ENCODE measurements at places on chromosomes 3 and 15.

DNA sequence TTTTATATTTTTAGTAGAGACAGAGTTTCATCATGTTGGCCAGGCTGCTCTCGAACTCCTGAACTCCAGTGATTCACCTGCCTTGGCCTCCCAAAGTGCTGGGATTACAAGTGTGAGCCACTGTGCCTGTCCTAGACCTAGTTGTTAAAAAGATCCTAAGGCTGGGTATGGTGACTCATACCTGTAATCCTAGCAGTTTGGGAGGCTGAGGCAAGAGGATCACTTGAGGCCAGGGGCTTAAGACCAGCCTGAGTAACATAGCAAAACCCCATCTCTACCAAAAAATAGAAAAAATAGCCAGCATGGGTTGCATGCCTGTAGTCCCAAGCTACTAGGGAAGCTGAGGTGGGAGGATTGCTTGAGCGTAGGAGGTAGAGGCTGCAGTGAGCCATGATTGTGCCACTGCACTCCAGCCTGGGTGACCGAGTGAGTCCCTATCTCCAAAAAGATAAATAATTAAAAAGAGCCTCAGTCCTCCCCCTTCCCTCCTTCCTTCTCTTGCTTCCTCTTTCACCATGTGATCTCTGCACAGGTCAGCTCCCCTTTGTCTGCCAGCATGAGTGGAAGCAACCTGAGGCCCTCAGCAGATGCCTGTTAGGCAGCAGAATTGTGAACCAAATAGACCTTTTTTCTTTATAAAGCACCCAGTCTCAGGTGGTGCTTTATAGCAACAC, 9.8 kb upstream of the FNDC3B start:
- DNase-seq, result no peak

DNA sequence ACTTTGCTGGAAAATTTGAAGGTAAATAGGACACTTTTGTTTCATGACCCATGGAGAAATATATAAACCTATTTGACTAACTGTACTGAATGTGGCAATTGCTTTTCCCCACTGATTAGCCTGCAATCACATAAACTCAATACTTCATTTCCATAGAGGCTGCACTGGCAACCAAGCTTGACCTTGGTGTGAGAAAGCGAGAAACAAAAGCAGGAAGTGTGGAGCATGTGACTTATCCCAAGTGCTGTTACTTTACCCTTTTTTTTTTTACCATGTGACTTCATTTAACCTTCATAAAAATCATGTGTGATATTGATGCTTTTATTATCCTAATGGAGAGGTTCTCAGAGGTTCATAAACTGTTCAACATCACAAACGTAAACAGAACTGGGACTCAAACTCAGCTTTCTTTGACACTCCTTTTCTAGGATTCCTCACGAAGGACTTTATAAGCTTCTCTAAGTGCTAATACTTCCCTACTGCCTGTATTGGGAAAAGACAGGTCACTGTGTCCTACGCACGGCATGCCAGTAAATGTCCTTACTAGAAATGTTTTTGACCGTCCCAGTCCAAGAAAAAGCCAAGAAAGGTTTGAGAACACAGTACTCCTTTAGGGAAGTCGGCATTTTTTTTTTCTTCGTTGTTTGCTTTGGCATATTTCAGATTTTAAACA, 34.9 kb upstream of the ZNF385D start:
- no peak for DNase-seq

GRCh38 chr3:10597733-10598132, 92.3 kb upstream of the ATP2B2 start:
- no peak for DNase-seq

DNA sequence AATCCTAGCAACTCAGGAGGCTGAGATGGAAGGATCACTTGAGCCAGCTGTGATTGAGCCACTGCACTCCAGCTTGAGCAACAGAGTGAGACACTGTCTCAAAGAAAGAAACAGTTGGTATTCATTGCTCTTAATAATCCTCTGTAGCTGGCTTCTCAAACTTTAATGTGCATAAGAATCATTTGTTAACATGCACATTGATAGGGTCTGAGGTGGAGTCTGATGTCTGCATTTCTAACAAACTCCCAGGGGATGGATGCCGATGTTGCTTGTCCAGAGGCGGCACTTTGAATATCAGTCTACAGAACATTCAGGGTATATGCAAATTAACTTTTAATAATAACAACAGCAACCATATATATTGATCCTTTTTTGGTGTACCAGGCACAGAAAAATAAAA, 39.9 kb downstream of the NKIRAS1 start:
- DNase-seq, result no peak

DNA sequence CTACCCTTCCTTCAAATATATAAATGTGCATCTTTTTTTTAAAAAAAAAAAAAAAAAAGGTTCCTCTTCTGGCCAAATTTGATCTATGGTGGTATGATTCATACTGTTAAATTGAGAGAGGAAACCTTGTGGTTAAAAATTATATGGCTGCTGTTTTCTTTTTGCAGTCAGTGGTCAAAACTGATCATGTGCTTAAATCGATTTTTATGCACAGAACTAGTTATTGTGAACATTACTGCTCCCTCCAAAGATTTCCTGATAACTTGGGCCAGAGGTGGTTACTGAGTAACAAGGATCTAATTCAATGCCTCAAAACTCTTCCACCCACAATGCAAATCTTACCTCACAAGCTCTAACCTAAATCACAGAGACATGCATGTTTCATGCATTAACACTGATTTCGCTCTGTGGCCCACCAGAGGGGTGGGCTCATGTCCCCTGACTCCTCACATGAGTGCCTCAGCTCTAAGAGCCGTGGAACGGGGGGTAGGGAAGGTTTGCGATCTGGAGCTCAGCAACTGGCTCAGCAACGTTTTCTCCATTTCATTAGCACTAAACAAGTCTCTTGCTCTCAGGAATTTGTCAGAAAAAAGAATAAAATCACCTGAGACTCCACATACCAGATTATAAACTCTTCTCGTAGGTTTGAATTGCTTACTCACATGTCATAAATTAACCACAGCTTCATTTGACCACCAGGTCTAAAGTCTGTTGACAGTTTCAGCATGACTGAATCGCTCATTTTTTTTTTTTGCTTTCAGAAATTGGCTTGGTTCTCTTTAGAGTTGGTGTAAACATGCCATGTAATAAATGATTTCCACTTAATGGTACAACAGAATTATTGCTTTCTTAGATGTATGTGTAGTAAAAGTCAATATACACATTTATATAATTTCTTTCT, 280.4 kb downstream of the CD47 start:
- DNase-seq, result no peak

DNA sequence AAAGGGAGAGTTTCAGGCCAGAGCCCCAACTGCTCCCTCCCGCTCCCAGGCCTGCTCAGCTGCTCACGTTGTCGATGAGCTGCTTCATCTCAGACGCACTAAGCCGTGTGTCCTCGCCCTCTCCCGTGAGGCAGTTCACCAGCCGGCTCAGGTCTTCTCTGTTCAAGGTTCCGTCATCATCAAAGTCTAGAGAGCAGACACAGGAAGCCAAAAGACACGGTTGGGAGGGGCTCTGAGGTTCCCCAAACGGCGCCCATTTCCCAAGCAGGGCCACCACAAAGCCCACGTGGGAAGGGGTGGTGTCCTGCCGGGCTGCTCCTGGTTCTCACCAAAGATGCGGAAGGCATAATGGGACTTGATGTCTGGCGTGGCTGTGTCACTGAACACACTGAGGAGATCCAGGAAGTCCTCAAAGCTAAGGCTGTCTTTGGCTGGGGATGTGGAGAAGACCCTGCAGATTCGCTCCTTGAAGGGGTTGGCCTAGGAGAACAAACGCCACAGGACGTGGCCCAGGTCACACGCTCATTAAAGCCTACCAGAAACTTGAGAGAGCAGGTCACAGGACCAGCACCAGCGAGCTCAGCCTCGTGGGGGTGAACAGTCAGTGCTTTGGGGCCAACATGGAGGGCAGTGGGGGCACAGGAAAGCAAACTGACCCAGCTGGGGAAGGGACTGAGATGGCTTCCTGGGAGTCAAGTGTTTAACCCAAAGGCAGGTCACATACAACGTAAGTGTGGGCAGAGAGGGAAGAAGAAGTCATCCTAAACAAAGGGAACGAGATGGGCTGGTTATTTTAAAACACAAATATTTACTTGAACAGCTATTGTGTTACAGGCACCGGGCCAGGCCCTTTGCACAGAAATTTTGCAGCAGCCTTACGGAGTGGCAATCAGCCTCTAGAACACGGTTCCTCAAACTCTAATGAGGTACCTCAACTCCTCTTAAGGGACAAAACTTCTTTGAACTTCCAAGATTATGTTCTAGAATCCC, 2.4 kb downstream of the CIB1 start:
- DNase-seq, result peak; percentile 74

GRCh38 chr3:9100513-9100894, 137.2 kb upstream of the RAD18 start:
- DNase-seq, result no peak

DNA sequence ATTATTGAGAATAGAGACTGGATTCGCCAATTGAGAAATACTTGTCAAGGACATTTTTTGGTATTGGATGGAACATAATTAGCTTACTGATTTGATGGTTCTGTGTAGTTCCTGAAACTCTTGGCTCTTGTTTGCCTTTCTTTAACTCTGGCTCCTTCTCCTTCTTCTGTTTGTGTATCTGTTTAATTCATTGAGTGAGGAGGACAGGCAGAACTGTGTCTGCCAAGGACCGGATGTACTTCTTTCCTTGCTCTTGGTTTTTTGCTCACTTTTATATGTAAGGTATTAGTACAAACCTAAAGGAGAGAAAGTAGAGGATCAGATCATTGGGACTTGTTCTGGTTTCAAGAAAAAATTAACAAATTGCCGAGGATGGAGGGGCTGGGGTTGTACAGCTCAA, 48.9 kb downstream of the TCF12 start:
- DNase-seq, result no peak

DNA sequence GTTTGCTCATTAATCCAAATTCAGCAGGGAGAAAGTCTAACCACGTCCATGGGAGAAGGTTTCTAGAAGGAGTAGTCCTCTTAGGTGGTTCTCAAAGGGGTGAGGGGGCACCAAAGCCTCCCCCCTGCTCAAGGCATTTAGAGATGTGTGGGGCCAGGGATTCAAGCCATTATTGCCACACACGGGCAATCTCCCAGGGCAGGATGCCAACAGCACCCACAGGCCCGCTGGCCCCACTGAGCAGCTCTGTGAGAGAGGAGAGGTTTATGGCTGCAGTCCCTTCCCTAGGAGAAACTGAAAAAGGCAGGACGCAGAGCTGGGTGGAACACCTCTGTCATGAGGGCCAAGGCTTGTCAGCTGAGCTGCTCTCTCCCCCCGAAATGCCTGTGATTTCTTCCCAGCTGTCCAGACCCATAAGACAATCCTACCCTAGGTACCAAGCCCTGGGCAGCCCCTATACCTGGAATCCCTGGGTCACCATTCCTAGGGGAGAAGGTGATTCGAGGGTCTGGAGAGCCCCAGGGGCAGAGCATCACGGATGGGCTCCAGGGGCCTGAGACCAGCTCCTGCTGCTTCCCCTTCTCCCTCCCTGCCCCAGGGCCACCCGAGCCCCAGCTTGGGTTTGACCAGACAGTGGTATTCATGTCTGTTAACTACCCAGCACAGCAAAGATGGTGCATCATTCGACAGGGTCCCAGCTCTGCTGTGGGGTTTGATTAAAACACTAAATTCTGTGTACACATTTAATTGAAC, 39.0 kb downstream of the WHAMM start:
- no peak for DNase-seq

- no peak for DNase-seq
Measured at GRCh38 chr3:148599481-148599880, 98.2 kb upstream of the AGTR1 start.

DNA sequence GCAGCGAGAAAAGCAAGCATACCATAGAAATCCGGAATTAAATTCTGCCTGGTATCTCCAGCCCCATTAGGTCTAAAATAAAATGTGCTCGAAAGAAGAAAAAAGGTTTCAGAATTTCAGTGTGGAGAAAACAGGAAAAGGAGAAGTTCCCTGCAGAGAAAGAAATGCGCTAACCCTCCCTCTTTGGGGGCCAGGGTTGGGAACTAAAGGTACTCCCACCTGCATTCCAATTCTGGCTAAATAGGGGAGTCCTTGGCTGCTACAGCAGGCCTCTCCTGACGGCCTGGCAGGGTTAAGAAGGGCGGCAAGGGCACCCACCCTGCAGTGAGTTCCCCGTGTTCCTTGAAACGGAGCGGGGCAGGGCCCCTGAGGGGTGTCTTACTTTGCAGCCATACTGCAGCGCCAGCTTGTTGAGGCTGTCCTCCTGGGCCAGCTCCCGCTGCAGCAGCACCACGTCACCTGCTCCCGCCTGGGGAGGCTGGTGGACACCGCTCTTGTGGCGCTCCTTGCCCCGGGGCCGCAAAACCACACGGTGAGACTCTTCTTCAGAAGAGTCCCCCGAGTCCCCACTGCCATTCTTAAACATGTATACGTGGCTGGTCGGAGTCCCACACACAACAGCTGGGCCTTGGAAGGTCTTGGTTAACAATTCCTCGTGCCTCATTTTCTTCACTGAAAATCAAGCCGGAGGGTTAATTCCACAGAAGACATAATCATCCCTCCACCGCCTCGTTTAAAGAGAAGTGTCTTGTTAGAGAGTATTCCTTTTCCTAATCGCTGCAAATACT, 1.7 kb downstream of the LYSMD4 start:
- DNase-seq, result no peak

DNA sequence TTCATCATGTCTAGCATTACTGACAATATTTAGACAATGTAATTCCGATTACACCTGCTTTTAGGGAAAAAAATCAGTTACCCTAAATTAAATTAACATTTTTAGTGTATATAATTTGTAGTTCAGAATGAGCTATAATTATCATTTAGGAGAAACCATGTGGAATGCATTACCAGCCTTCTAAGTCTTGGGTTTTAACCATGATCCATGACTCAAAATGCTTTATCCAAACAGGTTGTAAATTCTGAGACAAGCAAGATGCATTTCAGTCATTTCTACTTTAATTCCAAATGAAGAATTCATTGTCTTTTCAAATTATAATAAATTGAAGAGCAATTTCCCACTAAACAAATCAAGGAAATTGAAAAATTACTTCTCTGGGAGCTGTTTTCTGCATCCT, 243.7 kb upstream of the LRIG1 start:
- no peak for DNase-seq

GRCh38 chr15:77224352-77224751, 153.4 kb upstream of the TSPAN3 start:
- DNase-seq, result no peak

DNA sequence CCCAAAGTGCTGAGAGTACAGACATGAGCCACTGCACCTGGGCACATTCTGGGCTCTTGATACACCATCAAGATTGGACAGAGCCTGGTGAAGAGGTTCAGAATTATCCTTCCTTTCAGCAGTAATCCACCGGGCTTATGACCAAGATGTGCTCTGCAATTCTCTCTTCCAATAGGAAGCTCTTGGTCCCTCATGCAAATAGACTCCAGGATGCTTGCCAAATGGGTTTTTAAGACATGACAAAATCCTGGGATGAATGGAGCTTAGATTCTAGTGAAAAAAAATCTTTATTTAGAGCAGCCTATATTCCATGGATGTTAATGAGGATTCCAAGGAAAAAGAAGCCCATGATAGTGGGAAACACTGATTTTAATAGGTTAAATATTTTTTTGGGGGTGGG, 119.1 kb downstream of the SV2B start:
- DNase-seq, result no peak

GRCh38 chr3:121330634-121331033, 215.2 kb downstream of the POLQ start:
- DNase-seq, result no peak
